ENCODE measurements at places on chromosomes 12 and 14. TPM values are rescaled to one million over a fixed set of nuclear protein-coding genes. Genes with fewer than 3 reads are reported as not detected.

GRCh38 chr14:22336031-22336430 lies 253.0 kb downstream of the DAD1 start:
- no peak for DNase-seq

DNA sequence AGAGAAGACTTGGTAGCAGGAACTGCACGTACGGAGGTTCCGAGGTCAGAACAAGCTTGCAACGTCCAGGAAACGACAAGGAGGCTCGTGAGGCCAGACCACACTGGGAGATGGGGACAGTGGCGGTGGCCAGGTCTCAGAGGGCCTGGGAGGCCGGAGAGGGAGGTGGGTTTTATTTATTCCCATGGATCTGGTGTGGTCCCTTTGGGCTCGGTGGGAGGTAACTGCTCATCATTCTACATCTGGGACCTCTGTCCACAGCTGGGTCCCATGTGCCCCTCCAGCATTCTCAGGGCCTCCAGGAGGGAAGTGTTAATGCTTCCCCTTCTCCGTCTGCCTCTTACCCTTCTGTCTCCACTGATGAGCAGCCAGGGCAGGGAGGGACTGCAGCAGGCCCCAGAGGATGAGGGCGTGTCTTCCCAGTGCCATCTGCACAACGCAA lies 35.7 kb upstream of the NCOR2 start:
- no peak for DNase-seq

The EID3 gene
- total RNA-seq, result 5.8 TPM

GRCh38 chr14:68592948-68593556 lies 199.8 kb downstream of the ZFP36L1 start:
- DNase-seq, result no peak

- no peak for DNase-seq
These were observed 90.5 kb downstream of the TTC8 start for GRCh38 chr14:88914956-88915355.

DNA sequence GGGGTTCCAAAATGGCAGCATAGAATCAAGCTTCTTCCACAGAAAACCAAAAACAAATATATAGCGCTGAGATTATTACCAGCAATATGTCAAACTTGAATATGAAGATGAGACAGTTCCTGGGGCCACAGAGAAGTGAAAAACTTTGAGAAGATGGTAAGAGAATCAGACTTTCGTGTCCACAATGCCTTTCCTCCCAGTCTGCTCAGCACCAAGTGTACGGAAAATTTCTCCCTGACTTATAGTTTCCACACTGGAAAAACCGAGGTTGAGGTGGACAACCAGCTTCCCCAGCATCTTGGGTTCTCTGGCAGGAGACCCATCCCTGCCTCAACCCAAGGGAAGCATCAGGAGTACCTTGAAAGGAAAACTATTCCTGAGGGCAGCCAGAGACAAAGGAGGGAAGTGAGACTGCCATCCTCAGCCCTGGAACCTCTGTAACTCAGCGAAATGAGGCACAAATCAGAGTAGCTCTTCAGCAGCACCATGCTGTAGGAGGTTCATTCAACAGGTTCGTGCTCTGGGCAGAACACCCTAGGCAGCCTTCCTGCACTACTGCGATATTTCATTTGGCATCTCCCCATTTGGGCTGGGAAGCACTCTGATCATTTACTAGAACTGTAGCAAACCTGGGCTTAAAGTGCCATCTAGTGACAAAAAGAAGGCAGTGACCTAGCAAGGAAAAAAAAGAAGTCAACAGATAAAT lies 52.4 kb upstream of the CAPRIN2 start:
- DNase-seq, result no peak

DNA sequence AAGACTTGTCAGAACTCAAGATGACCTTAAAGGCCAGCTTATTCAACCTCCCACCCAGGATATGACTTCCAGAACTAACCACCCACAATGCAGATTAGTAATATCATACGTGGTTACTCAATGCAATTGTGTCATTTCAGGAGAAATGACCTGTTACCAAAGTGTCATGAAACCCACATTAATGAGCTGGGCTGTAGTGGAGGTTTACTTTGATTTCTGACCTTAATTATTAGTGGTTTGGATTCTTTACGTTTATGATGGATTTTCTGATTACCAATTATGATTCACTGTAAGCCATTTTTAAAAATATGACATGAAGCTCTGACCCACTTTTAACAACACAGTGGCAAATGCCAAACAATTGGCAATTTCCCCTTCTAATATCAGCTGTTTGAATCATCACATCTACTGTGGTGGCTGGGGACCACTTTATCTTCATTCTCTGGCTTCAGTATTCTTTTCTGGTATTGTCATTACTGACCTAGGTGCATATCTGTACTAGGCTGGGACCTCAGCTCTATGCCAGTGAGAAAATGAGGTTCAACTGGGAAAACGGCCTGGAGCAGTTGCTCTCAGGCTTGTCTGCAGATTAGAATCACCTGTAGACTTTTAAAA lies 223.3 kb downstream of the RGS6 start:
- DNase-seq, result no peak

- no peak for DNase-seq
These were observed 1079.1 kb downstream of the BCL11B start for GRCh38 chr14:98192946-98193345.

The RIPK3 gene
- 2.6 TPM for total RNA-seq

DNA sequence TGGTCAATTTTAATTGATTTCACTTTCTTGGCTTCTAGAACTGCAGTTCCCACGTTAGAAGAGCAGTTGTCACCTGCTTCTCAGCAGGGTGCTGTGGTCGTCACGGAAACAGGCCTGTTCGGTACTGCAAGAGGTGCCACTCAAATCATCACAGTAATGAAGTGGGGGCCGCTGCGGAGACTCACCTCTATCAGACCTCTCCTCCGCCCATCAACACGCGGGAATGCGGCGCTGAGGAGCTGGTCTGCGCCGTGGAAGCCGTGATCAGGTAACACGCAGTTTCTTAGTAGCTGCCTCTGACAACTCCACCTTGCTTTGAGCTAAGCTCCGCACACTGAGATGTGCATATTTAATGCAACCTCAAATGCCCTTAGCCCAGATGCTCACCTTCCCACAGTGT lies 107.2 kb downstream of the UNC79 start:
- DNase-seq, result no peak

- no peak for DNase-seq
These were observed 286.4 kb upstream of the AMIGO2 start for GRCh38 chr12:47366157-47366556.

GRCh38 chr12:117111386-117111785 lies 12.2 kb upstream of the TESC start:
- no peak for DNase-seq

The SMIM41 gene
- not detected for total RNA-seq

- peak; percentile 72 for DNase-seq
These were observed 73.6 kb downstream of the SRGAP1 start for GRCh38 chr12:63917864-63918799.

DNA sequence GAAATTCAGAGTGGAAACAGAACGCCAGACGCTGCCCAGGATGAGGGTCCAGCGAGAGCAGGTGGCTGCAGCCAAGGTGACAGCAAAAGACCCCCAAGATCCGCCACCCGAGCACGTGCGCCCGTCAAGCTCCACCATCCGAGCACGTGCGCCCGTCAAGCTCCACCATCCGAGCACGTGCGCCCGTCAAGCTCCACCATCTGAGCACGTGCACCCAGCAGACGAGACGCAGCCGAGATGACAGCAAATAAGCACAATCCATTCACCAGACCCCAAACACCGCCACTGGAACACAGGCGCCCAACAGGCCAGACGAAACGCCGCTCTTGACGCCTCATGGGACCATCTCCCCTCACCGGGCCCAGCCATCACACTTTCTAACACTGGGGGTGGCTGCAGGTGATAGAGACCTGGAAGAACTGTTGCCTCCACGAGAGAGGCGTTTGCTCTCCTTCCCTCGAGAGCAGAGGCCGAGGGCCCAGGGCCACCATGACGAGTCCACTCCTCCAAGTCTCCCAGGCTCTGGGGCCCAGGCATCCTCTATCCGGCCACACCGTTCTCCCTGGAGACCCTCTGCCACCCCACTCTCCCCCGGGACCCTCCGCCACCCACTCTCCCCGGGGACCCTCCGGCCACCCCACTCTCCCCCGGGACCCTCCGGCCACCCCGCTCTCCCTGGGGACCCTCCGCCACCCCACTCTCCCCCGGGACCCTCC lies 62.1 kb upstream of the GALNT9 start:
- DNase-seq, result no peak

The KERA gene
- not detected for total RNA-seq

The SIX1 gene
- total RNA-seq, result 7.5 TPM

The SERPINA10 gene
- not detected for total RNA-seq

The RNASE7 gene
- total RNA-seq, result not detected

DNA sequence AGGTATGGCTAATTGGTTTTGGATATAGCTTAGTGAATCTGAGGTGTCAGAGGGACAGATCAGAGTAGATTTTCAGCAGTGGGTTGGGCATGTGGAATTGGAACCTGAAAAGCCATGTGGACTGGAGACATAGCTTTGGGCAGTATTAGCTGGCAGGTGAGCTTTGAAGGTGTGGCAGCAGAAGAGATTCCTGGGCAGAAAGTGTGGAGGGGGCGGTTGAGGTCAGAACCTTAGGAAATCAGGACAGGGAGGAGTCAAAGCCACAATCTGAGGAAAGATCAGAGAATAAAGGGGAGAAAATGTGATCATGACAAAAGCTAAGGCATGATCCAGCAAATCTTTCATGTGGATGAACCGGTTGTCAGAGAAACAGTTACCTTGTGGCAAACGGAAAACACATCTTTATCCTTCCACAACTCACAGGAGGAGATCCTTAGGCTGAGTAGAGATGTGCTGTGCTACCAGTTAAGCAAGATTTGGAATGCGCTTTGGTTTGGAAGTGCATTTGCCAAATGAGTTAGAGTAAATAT lies 56.4 kb downstream of the PTGER2 start:
- DNase-seq, result no peak

DNA sequence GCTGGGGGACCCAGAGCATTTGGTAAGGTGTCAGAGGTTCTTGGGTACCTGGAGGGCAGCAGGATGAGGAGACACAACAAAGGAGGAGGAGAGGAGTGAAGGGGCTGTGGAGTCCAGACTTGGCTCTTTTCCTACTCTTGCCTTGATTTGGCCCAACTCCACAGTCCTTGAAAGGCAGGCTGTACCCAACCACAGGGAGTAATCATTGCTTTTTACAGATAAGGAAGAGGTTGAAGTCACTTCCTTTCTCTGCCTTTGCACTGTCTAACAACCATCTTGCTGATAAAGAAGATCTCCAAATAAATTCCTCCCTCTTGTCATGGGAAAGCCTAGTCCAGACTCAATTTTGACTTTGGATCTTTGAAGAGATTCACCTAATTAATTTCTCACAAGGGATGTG lies 226.8 kb upstream of the HMGA2 start:
- DNase-seq, result no peak

The WDR89 gene
- 7.1 TPM for total RNA-seq

The SLC25A47 gene
- total RNA-seq, result 0.05 TPM

DNA sequence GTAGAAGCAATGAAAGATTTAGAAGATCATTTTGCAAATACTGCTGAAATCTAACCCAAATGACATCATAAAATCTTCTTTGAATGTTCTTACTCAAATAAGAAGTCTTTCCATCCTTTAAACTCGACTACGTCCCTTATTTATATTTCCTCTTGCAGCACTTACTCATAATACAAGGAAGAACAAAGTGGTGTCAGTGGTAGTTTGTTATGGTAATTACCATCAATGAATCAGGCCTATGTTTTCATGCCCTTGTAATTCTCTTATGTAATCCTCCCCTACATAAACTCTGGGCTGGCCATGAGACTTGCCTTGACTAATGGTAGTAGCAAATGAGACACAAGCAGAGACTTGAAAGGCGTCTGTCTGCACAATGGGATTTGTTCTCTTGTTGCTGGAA lies 17.0 kb downstream of the EEA1 start:
- DNase-seq, result no peak

- no peak for DNase-seq
These were observed 589.3 kb downstream of the BCL11B start for GRCh38 chr14:98682726-98683125.

GRCh38 chr12:27344246-27344645 lies 11.6 kb downstream of the BMAL2 start:
- no peak for DNase-seq
